RCC 7860 (cell line): ENCODE measurements at places on chromosomes 4 and X.

GRCh38 chrX:24900234-24900633 lies 115.5 kb downstream of the ARX start:
- no peak for DNase-seq

DNA sequence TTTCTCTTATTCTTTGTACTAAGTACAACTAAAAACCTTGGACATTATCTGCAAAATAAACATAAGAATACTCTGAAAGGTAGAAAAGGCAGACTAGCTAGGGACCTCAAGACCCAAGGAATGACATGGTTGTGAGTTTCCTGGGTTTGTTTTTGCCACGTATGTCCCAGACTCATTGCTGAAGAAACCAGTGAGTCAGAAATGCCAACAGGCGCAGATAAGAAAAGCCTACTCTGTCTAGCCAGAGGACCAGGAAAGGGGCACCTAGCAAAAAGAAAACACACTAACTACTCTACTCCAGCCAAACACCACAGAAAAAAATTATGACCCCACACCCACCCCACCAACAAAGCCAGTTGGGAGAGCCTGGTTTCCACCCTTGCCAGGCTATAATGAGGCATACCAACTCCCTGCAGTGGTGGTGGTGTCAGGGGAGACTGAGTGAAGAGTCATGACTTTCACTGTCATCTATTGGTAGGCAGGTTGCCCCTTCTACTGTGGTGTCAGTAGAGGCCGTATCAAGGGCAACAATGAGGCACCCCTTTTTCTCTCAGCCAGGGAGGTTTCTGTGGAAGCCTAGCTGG lies 10.9 kb downstream of the MTMR1 start:
- DNase-seq, result peak; percentile 65

DNA sequence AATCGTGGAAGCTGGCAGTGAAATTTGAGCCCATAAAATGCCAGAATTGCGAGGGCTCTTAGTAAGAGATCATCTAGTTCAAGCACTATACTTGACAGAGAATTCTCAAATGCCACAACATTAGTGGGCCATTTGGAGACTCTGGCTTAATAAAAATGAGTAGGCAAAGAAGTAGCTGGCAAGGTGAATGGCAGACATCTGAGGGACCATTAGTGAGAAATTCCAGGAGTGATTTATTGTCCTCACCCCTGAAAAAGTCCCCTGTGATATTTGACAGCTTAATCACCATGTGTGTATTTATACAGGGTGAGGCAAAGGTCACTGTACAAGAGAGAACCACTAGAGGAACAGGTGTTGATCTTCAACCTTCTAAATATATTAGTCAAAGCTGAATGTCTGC lies 207.5 kb downstream of the CHRDL1 start:
- no peak for DNase-seq

GRCh38 chrX:152821145-152821765 lies 9.3 kb downstream of the CETN2 start:
- DNase-seq, result peak; percentile 16

GRCh38 chr4:147854154-147854553 lies 122.3 kb downstream of the ARHGAP10 start:
- DNase-seq, result no peak

DNA sequence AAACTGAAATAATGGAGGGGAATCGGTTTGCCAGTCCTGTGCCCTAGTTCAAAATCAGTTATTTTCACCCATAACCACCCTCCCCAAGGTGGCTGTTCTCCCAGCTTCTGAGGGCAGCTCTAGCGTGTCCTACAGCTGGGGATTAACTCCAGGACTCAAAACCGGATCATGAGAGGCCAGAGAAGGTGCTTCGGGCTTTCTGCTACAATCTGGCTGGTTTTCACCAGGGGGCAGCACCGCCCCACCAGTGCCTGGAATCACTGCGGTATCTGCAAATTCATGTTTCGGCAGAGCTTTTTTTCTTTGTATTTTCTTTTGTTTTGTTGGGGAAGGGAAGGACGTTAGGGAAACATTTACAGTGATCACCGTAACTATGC lies 28.4 kb downstream of the PDHA1 start:
- DNase-seq, result peak; percentile 27

GRCh38 chr4:89283226-89284009 lies 24.2 kb downstream of the GPRIN3 start:
- peak; percentile 40 for DNase-seq

GRCh38 chrX:8639949-8640475 lies 91.9 kb downstream of the ANOS1 start:
- no peak for DNase-seq

GRCh38 chr4:165522050-165522449 lies 143.2 kb downstream of the CPE start:
- DNase-seq, result no peak

GRCh38 chr4:86498863-86499166 lies 95.3 kb upstream of the PTPN13 start:
- DNase-seq, result no peak

DNA sequence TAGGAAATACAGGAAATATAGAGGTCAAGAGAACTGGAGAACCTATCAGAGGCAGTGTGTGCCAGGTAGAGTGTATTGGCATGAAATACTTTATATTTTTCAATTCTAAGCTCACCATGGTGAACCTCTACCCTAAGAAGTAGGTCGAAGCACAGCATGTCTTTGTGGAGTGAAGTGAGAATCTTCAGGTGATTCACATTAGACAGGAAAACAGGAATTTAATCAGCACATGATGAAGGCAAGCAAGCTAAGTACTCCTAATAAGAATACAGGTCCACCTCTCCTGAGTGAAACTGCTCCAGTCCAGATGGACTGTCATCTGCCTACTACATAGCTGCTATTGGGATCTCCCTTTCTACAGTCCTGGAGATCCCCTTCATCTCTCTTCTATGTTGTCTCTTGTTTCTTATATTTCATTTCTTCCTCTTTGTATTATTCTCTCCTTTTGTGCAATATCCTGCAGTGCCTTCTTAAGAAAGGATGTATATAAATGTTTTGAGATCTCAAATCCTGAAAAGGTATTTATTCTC lies 159.0 kb downstream of the LRBA start:
- DNase-seq, result no peak

DNA sequence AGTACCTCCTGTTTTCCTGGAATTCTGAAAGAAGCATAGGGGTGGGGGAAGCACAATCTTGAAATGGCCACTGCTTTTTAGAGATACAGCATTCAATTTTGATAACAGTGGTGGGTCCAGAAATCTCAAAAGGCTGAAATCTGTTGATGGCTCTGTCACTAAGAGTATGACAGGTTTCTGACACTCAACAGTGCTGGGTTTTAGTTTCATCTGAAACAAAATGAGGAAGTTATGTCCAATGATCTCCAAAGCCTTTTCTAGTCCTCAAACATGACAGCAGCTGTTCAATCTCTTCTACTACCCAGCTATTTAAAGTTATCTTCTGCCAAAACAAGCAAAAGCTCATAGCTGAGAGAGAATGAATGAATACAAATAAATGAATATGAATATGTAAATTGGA lies 110.5 kb downstream of the IL1RAPL1 start:
- no peak for DNase-seq

- DNase-seq, result no peak
These were observed 28.4 kb downstream of the NSG1 start for GRCh38 chr4:4415107-4415805.

DNA sequence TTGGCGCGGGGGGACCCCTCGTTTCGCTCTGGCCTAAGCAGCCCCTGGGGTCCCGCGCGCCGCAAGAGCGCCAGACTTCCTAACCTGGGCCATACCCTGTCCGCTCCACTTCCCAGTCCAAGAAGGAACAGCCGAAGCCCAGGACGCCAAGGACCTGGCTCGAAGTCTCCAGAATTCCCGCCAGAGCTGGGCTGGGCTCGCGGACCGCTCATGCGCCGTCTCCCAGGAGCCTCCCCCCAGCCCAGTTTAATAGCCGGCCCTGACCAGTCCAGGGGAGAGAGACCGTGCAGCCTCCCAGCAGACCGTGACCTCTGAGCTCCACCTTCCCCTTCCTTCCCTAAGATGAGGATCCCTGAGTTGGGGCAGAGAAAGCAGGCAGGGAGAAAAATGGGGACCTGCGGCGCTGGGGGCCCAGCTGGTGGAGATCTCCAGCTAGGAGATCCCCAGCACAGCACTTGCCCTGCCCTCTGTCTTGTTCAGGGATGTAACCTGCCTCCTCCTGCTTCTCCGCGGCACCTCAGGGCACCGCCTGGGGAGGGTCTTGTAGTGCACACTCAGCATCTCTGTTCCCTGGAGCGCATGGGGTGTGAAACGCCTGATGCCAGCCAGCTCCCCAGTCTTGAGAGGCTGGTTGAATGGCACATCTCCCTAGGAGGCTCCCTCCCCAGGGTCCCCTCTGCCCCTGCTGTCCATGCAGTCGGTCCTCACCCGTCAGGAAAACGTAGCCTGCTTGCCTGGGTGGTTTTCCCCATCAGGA lies 1.2 kb upstream of the LETM1 start:
- DNase-seq, result no peak

GRCh38 chr4:43547561-43547960 lies 655.0 kb downstream of the GRXCR1 start:
- DNase-seq, result no peak

DNA sequence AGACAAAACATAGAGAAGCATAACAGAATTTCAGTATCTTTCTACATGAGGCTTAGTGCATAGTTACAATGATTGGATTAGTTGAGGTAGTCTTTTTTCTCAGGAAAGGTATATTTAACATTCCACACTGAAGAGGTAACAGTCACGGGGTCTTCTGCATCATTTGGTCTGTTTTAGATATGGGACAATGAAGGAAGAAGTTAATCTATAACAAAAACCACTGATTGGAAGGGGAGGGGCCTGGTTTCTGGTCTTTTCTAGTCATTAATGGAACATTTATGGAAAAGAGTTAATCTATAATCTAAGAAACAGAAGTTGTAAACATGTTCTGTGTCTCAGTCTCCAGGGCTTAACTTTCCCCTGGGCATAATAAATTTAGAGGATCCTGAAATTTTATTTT lies 37.3 kb upstream of the HPSE start:
- no peak for DNase-seq

GRCh38 chr4:150115851-150116250 lies 37.6 kb downstream of the DCLK2 start:
- DNase-seq, result no peak

GRCh38 chrX:107485013-107485412 lies 35.6 kb downstream of the FRMPD3 start:
- no peak for DNase-seq

DNA sequence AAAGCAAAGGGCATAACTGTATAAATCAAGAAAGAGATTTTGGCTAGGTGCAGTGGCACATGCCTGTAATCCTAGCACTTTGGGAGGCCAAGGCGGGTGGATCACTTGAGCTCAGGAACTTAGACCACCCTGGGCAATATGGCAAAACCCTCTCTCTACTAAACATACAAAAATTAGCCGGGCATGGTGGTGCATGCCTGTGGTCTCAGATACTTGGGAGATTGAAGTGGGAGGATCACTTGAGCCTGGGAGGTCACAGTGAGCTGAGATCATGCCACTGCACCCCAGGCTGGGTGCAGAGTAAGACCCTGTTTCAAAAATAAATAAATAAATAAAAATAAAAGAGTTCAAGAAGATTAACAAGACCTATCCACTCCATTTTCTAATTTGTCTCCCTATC lies 227.3 kb downstream of the SOWAHB start:
- no peak for DNase-seq

GRCh38 chrX:132022198-132022966 lies 720 bp upstream of the STK26 start:
- DNase-seq, result no peak

DNA sequence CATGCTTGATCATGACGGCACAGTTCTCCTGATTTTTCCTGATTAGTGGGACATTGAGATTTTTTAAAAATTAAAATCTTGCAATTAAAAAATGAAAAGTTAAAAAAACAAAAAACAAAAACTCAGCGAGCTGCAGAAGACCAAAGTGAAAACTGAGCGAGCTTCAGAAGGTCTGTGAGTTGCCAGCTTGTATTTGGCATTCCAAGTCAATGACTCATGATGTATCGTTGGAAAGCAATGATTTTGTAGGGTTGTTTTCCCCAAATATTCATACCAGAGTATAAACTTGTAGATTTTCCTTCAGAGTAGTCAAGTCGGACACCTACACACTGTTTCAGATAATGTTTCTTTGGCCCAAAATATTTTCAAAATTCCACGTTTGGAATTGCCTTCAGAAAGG lies 76.9 kb downstream of the LRRC66 start:
- DNase-seq, result peak; percentile 16

DNA sequence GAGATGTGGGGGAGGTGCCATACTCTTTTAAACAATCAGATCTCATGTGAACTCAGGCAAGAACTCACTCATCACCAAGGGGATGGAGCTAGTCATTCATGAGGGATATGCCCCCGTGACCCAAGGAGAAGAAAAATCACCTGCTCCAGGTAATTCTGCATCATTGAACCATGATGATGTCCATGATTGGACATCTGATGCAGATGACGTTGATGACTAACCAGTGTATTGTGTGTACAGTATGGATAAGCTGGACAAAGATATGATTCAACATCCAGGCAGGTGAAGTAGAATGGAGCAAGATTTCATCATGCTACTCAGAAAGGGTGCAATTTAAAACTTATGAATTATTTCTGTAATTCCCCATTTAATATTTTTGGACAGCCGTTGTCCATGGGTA lies 286.4 kb upstream of the SMIM31 start:
- no peak for DNase-seq

DNA sequence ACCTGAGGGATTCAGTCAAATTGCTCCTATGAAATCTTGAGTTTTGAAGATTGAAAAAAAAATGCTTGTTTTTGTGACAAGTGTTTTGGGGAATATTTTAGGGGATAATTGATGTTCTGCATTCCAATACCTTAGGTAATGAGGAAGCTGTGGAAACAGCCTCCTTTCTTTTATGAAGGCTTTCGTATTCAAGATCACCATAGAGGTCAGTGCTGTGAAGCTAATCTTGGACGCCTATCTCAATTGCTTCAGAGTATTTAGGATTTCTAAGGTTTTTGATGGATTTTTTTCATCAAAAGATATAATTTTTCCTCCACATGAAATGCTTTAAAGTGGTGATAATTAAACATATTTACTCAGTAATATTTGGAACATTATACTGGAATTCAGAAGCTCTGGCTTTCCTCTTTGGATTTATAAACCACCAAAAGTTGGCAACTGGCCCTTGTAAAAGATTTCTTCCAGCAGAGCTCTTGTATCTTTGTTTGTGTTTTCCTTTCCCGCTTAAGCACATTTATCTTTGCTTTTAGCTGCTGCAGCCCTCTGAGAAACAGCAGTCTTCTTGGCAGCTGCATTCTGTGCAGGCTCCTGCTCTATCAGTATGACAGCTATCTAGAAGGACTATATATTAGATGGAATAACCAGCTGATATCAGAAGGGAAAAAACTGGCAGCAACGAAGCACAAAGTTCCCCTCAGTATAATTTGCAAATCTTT lies 63.7 kb downstream of the HMGB2 start:
- no peak for DNase-seq

DNA sequence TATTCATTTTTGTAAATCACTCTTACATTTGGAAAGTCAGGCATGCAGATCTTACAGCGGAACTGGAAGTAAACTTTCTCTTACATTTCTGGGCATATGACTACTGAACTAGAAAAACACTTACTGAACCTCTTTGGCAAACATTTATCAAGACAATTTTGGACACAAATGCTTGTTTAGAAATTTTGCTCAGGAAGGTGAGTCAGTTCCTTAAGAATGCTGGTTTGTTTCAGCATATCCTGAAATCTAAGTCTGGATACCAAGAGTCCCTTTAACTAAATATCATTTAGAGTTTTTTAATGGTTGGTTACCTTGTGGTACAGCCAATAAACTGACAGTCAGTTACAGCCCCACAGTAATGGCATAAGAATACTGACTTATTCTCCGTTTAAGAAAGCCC lies 15.0 kb downstream of the SHISA3 start:
- DNase-seq, result no peak
